ENCODE measurements at places on chromosomes 11 and 22.
A peak's percentile ranks its signal among the peaks of the same experiment; 100 is the strongest.

- H3K27me3 ChIP-seq = no peaks in the 10 kb centered on the region
- H3K4me1 ChIP-seq = peaks cover 14% of the 10 kb centered on the region
- H3K36me3 ChIP-seq = no peaks in the 10 kb centered on the region
- peak overlapping the region; percentile 99 for H3K4me3 ChIP-seq
These were observed 422 bp downstream of the DENND6B start for GRCh38 chr22:50326225-50326955.

- DNase-seq = no peak
- no peaks in the 10 kb centered on the region for H3K4me1 ChIP-seq
- no peaks in the 10 kb centered on the region for H3K27me3 ChIP-seq
- no peak overlapping the region for H3K27ac ChIP-seq
These were observed 40.5 kb downstream of the SGSM3 start for GRCh38 chr22:40410731-40411505.

DNA sequence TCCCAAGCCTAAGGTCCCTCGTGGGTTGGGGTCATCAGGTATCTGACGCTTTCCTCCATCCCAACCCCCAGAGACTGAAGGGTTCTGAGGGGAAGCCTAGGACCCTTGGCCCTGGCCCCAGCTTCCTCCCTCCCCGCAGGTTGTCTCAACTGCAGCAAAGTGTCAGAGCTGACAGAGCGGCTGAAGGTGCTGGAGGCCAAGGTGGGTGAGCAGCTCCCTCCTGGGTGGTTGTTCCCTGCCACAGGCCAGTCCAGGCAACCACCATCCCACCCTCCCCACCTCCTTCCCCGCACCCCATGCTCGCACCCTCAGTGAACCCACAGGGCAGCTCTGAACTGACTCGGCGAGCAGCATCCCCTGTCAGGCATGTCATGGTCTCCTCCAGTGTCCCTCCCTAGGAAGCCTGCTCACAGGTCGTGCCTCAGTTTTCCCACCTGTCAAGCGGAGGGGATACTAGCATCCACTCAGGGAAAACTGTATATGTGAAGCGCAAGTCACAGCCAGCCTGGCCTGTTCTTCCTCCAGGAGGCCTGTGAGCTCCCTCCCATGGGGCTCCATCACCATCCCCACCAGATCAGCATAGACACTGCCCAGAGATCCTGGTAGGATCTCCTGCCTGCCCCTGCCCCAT lies 20.8 kb downstream of the EMID1 start:
- no peaks in the 10 kb centered on the region for H3K27me3 ChIP-seq
- DNase-seq = no peak
- H3K36me3 ChIP-seq = no peaks in the 10 kb centered on the region
- peaks cover 17% of the 10 kb centered on the region for H3K4me1 ChIP-seq
- no peak overlapping the region for H3K4me3 ChIP-seq
- no peak overlapping the region for H3K27ac ChIP-seq

DNA sequence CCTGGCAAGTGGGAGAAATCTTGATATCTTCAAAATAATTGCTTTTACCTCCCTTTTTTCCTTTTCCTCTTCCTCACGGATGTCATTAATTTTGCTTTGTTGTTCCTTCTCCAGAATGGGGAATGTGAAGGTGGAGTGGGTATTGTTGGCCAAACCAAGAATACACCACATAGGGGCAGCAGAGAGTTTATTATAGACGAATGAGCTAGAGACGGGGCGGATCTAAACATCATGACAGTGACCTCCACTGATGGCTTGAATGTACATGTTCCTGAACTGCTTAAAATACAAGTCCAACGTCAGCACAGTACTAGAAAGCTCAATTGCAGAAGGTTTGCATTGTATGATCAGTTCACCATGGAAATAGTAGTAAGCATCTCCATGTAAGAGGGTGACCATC lies 122.3 kb upstream of the SNX19 start:
- H3K4me3 ChIP-seq = no peak overlapping the region
- H3K27me3 ChIP-seq = no peaks in the 10 kb centered on the region
- H3K27ac ChIP-seq = no peak overlapping the region
- H3K4me1 ChIP-seq = no peaks in the 10 kb centered on the region
- DNase-seq = no peak

GRCh38 chr11:84686716-84687115 lies 940.4 kb downstream of the DLG2 start:
- no peaks in the 10 kb centered on the region for H3K36me3 ChIP-seq
- H3K4me3 ChIP-seq = no peak overlapping the region
- no peak overlapping the region for H3K27ac ChIP-seq

DNA sequence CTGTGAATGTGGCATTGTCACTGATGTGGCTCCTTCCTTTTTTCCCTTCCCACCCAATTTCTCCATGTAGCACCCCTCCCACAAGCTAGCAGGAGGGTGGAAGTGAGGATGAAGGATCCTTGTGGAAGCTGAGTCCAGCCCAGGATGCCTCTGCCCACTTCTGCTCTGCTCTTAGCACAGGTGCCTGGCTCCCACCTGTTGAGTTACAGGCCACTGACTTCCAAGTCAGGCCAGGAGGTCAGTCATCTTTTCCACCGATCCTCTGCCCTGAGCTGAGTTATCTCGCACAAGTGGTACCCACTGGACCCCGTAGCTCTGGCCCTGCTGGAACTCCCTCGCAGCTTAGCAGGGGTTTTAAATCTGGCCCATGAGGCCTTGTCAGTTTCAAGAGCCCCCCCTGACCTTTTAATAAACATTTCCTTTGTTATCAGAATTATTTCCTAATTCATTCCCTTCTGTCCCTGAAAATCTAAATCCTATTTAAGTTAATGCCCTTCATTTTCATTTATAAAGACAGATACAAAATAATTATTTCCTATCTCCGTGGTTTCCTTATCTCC lies 125.3 kb upstream of the CADM1 start:
- no peak overlapping the region for H3K27ac ChIP-seq
- DNase-seq = no peak
- H3K4me1 ChIP-seq = peaks cover 1% of the 10 kb centered on the region
- H3K4me3 ChIP-seq = no peak overlapping the region
- H3K27me3 ChIP-seq = no peaks in the 10 kb centered on the region
- H3K36me3 ChIP-seq = no peaks in the 10 kb centered on the region

DNA sequence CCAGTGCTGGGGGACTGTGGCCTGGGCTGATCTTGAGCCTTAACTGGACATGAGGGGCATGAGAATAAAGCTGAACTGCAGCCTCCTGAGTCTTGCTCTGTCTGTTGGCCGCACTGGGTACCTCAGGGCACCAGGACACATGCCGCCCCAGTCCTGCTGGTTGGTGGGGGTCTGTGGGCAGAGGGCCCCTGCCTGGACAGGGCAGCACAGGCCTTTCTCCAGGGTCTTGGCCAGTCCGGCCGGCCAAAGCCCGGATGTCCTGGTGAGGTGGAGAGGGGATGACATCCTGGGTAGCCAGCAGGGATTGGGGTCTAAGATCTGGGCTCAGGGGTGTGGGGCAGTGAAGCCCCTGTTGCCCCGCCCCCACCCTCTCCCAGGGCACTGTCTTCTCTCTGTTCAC lies 1.5 kb upstream of the RPS6KA4 start:
- peaks cover 33% of the 10 kb centered on the region for H3K4me1 ChIP-seq
- peaks cover 7% of the 10 kb centered on the region for H3K36me3 ChIP-seq
- H3K27ac ChIP-seq = no peak overlapping the region
- no peak for DNase-seq
- H3K27me3 ChIP-seq = no peaks in the 10 kb centered on the region

GRCh38 chr11:31824879-31825837 lies 14.0 kb upstream of the PAX6 start:
- H3K36me3 ChIP-seq = no peaks in the 10 kb centered on the region
- peaks cover 9% of the 10 kb centered on the region for H3K4me1 ChIP-seq
- DNase-seq = peak; percentile 23
- peaks cover 100% of the 10 kb centered on the region for H3K27me3 ChIP-seq

DNA sequence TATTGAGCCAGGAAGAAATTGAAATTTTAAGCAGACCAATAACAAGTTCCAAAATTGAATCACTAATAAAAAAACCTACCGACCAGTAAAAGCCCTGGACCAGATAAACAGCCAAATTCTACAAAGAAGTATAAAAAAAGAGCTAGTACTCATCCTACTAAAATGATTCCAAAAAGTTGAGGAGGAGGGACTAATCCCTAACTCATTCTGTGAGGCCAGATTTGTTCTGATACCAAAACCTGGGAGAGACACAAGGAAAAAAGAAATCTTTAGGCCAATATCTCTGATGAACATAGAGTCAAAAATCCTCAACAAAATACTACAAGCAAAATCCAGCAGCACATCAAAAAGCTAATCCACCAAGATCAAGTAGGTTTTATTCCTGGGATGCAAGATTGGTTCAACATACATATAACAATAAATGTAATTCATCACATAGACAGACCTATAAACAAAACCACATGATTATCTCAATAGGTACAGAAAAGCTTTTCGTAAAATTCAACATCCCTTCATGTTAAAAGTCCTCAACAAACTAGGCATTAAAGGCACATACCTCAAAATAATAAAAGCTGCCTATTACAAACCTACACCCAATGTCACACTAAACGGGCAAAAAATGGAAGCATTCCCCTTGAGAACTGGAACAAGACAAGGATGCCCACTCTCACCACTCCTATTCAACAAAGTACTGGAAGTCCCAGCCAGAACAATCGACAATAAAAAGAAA lies 13.1 kb downstream of the OR52A5 start:
- no peak overlapping the region for H3K27ac ChIP-seq
- no peaks in the 10 kb centered on the region for H3K27me3 ChIP-seq
- no peak for DNase-seq
- H3K4me3 ChIP-seq = no peak overlapping the region
- H3K36me3 ChIP-seq = no peaks in the 10 kb centered on the region

GRCh38 chr22:45207533-45207932 lies 33.2 kb downstream of the KIAA0930 start:
- DNase-seq = no peak
- H3K27ac ChIP-seq = no peak overlapping the region
- no peaks in the 10 kb centered on the region for H3K27me3 ChIP-seq
- peaks cover 4% of the 10 kb centered on the region for H3K36me3 ChIP-seq
- H3K4me1 ChIP-seq = peaks cover 19% of the 10 kb centered on the region

DNA sequence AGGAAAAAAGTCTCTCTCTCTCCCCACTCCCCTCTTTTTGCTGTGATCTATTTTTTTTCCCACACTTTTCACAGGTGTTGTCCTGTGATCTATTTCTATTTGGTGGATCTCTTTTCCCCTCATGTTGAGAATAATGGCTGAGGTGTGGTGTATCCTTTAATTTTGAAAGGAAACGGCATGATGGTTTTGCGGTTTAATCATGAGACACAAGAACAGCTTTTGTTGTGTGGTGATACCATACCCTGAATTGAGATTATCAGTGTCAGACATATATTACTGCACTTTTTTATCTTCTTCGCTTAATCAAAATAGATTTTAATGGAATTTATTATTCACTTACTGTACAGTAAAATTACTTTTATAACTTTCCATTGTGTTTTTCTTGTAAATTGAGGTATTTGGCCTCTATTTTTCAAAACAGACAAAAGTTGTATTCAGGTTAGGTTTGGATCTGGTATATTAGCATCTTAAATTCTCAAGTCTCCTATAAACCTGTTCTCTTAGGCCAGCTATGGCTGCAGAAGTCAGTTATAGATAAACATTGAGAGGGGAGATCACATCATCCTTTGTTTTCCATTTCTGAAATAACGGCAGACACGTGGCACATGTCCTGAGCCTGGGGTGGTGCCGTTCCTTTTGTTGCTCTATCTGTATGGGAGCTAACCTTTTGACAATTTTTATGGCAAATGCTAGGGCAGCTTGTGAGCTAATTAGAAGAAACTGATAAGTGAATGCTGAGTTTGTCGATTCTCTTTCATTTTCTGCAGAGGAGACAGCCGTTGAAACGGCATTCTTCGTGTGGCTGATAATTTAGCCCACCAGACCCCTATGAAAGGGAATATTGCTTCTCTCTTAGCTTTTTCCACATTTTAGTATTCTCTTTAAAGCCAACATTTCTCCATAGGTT lies 25.8 kb downstream of the NF2 start:
- H3K27ac ChIP-seq = no peak overlapping the region
- H3K36me3 ChIP-seq = no peaks in the 10 kb centered on the region
- H3K27me3 ChIP-seq = no peaks in the 10 kb centered on the region
- no peak for DNase-seq
- H3K4me3 ChIP-seq = no peak overlapping the region

DNA sequence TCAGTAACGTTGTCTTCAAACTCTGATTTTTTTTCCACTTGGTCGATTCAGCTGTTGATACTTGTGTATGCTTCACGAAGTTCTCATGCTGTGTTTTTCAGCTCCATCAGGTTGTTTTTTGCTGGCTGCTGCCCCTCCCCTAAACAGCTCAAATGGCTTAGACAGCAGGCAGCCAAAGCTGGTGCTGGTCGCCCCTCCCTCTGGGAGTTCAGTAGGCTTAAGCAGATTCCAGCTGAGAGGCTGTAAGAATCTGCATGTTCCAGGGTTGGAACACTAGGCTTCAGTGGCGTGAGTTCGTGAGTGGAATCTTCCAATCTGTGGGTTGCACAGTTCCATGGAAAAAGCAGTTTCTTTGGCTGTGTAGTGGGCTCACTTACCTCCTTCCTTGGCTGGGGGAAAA lies 10.3 kb upstream of the FIBIN start:
- DNase-seq = no peak
- H3K36me3 ChIP-seq = no peaks in the 10 kb centered on the region
- peak overlapping the region; percentile 49 for H3K4me3 ChIP-seq
- H3K27me3 ChIP-seq = no peaks in the 10 kb centered on the region
- H3K4me1 ChIP-seq = peaks cover 3% of the 10 kb centered on the region

GRCh38 chr11:13487661-13488030 lies 8.2 kb downstream of the PTH start:
- H3K36me3 ChIP-seq = no peaks in the 10 kb centered on the region
- peak; percentile 3 for DNase-seq
- H3K27ac ChIP-seq = no peak overlapping the region
- no peak overlapping the region for H3K4me3 ChIP-seq
- no peaks in the 10 kb centered on the region for H3K27me3 ChIP-seq
- H3K4me1 ChIP-seq = no peaks in the 10 kb centered on the region

GRCh38 chr11:95296621-95297025 lies 65.6 kb upstream of the SESN3 start:
- no peaks in the 10 kb centered on the region for H3K36me3 ChIP-seq
- no peak overlapping the region for H3K4me3 ChIP-seq
- H3K27me3 ChIP-seq = no peaks in the 10 kb centered on the region
- peaks cover 13% of the 10 kb centered on the region for H3K4me1 ChIP-seq
- no peak for DNase-seq
- no peak overlapping the region for H3K27ac ChIP-seq

- no peaks in the 10 kb centered on the region for H3K4me1 ChIP-seq
- H3K36me3 ChIP-seq = peaks cover 2% of the 10 kb centered on the region
- H3K27me3 ChIP-seq = no peaks in the 10 kb centered on the region
- DNase-seq = no peak
These were observed 1.9 kb downstream of the SWAP70 start for GRCh38 chr11:9665749-9666148.

- H3K4me3 ChIP-seq = no peak overlapping the region
- H3K27ac ChIP-seq = no peak overlapping the region
- DNase-seq = no peak
- no peaks in the 10 kb centered on the region for H3K36me3 ChIP-seq
- no peaks in the 10 kb centered on the region for H3K27me3 ChIP-seq
These were observed 61.0 kb upstream of the PLET1 start for GRCh38 chr11:112321501-112322172.

GRCh38 chr22:40368836-40369235 lies 1.6 kb upstream of the SGSM3 start:
- DNase-seq = no peak
- no peaks in the 10 kb centered on the region for H3K27me3 ChIP-seq

- H3K36me3 ChIP-seq = no peaks in the 10 kb centered on the region
- DNase-seq = no peak
- H3K27me3 ChIP-seq = no peaks in the 10 kb centered on the region
- peaks cover 5% of the 10 kb centered on the region for H3K4me1 ChIP-seq
- H3K27ac ChIP-seq = no peak overlapping the region
- no peak overlapping the region for H3K4me3 ChIP-seq
These were observed 101.5 kb downstream of the TYR start for GRCh38 chr11:89279176-89279575.

- H3K27me3 ChIP-seq = no peaks in the 10 kb centered on the region
- DNase-seq = no peak
- H3K36me3 ChIP-seq = no peaks in the 10 kb centered on the region
- H3K4me1 ChIP-seq = no peaks in the 10 kb centered on the region
- no peak overlapping the region for H3K4me3 ChIP-seq
These were observed 243.5 kb upstream of the ANO3 start for GRCh38 chr11:26088391-26088790.
